Activated CD4-positive, CD25-positive, alpha-beta regulatory T cell treated with anti-CD3 and anti-CD28 coated beads, Interleukin-2, amount 50 U/mL, for 24 hours (primary cell): ENCODE measurements at places on chromosomes 12 and 14.

DNA sequence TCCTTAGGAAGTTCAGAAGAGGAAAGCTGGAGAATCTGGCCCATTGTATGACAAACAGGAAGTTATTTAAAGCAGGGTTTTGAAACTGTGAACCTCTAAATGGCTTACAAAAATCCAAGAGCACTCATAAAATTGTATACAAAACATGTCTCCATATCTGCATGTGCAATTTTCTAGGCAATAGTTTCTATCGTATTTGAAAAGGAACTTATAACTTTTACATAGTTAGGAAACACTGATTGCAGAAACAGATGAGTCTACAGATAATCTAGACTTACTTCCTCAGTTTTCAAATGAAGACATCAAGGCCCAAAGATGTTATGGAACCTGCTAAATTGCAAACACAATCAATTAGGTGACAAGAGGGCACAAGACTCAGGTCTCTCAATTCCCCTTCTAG lies 53.3 kb upstream of the ETV6 start:
- no peak for ATAC-seq

DNA sequence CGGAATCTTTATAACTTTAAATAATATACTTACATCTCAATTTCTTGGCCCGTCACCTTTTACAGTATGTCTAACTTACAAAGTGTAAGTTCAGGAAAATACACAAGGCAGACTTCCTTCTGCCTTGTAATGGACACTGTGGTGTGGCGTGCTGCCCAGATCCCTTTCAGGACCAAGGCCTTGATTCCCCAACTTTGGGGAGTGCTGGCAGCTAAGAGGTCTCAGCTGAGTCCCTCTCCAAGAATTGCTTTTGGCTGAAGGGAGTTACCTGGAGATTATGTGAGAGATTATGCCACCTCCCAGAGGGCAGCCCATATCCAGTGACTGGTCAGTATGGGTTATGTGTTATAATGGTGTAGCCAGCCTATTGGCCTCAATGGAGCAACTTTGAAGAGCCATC lies 21.2 kb upstream of the BATF start:
- no peak for ATAC-seq

- ATAC-seq: no peak
Measured at GRCh38 chr12:57803319-57803893, 15.1 kb downstream of the AVIL start.

- ATAC-seq: no peak
Measured at GRCh38 chr12:130936561-130936960, 17.1 kb upstream of the ADGRD1 start.

- no peak for ATAC-seq
Measured at GRCh38 chr12:126926023-126926594, 1340.9 kb upstream of the TMEM132C start.

- no peak for ATAC-seq
Measured at GRCh38 chr12:28711421-28711820, 437.7 kb upstream of the FAR2 start.

DNA sequence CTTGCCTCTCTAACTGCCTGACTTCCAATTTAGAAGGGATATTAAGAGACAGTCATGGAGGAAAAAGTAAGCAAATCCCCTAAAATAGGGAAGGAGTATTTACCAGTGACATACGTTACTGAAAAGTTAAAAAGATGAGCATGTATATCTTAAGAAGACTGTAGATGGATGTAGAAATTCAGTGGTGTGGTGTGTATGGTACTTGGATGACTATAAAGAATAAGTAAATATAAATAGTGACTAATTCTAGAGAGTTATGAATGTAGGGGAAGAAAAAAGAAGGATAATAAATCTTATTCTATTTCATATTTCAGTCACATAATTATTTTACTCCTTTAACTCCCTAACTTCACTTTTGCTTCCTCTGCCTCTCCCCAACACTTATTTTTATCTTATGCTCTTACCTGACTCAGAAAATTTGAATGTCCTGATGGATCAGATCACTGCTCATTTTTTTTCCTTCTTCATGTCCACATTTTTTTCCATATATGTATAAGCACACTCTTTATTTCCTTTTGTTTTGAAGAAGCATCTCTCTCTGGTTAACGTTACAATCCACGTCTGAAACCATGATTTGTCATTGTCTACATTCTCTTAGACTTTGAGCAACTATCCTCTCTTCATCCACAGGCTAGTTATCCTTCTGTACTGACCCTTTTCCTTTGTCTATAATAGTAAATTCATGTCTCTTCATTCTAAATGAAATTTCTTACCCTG lies 422.7 kb upstream of the SYT1 start:
- ATAC-seq: no peak

- ATAC-seq: no peak
Measured at GRCh38 chr14:42994051-42994736, 1387.5 kb downstream of the LRFN5 start.

DNA sequence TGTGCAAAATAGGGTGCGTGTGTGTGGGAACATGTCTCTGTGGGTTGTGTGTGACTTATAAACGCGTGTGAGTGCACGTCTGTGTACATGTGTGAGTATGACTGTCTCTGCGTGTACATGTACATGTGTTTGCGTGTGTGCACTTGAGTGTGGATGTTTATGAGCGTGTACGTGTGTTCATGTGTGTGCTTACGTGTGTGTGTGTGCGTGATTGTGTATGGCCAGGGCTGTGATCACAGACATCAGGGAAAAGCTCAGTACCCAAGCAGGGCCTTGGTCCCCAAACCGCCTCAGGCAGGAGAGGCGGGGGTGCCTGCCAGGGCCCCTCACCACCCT lies 326.3 kb upstream of the DIO3 start:
- no peak for ATAC-seq

DNA sequence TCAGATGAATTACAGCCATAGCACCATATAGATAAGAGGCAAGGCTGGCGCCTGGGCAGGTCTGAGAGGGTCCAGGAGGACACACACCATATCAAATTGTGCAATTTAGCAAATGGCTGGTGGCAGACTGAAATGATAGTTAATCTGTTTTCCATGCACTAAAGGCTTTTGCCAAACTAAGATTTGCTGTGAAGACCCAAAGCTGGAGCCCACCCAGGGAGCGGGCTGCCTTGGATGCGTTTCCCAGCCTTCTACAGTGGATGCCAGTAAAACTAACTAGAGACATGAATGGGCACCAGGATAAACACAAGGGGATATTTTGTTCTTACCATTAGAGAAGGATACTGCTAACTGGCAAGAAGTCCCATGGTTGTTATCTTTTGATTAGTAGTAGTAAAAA lies 475.1 kb downstream of the DPF3 start:
- ATAC-seq: no peak

DNA sequence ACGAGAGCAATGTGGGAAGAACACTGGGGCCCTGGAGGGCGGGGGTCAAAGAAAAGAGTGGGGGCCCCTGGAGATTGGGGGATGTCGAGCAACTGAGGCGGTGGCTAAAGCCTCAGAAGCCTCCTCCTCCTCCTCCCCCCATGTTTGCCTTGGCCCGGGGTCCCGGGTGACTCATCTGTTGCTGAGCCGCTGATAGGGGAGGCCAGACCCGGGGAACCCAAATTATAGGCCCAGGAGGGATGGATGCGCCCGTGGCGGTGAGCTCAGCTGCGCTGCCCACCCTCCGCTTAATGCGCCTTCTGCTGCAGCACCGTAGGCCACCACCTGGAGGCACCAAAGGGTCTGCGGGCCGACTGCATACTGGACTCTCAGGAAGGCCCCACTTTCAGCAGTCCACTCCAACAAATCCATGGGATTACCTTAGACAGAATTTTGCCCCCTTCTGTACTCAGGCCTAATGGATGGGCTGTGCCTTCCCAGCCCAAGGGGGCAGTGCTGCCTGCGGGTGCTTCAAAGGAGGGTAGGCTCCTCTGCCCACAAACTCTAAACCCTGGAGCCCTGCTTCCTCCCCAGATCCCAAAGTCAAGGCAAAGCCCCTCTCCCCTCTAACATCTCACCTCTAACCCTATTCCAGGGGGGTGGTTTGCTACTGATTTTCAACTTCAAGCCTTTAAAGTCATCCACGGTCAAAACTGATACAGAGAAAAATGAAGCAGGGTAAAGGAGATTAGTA lies 2.6 kb upstream of the WNT10B start:
- ATAC-seq: no peak

DNA sequence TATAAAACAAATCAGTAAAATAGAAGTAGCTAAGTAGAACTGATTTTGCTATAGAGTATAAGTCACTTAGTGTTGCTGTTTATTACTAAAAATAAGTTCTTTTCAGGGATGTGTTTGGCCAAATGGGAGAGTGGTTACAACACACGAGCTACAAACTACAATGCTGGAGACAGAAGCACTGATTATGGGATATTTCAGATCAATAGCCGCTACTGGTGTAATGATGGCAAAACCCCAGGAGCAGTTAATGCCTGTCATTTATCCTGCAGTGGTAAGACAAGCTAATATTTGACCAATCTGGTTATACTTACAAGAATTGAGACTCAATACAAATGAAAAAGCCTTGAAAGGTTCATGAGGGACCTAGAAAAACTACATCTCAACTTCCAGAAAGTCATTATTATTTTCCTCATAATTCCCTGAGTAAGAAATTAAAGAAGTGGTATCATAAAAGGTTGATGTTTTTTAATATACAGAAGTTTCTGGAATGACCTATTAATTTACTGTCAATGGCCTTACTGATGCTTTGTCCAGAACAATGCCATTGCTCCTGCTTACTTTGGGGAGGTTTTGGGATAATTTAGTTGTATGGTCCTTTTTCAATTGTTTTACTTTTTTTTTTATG lies 1.9 kb downstream of the LYZ start:
- no peak for ATAC-seq

GRCh38 chr14:80323038-80323665 lies 111.8 kb upstream of the DIO2 start:
- ATAC-seq: no peak

DNA sequence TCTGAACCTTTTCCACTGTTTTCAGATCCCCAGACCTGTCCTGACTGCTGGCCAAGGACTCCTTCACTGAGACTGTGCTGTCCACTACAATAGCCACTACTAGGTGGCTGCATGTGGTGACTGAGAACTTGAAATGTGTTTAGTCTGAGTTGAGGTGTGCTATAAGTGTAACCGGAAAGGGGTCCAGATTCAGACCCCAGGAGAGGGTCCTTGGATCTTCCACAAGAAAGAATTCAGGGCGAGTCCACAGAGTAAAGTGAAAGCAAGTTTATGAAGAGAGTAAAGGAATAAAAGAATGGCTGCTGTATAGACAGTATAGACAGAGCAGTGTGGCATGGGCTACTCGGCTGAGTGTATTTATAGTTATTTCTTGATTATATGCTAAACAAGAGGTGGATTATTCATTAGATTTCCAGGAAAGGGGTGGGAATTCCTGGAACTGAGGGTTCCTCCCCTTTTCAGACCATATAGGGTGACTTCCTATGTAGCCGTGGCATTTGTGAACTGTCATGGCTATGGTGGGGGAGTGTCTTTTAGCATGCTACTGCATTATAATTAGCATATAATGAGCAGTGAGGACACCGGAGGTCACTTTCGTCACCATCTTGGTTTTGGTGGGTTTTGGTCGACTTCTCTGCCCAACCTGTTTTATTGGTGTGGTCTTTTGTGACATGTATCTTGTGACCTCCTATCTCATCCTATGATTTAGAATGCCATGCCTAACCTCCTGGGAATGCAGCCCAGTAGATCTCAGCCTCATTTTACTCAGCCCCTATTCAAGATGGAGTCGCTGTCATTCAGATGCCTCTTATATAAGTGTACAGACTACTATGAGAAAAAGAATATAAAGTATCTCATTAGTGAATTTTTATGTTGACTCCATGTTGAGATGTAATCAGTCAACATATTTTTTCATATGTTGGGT lies 70.0 kb upstream of the SRSF5 start:
- ATAC-seq: peak; percentile 83

GRCh38 chr14:100709289-100710284 lies 17.1 kb upstream of the DLK1 start:
- ATAC-seq: no peak

DNA sequence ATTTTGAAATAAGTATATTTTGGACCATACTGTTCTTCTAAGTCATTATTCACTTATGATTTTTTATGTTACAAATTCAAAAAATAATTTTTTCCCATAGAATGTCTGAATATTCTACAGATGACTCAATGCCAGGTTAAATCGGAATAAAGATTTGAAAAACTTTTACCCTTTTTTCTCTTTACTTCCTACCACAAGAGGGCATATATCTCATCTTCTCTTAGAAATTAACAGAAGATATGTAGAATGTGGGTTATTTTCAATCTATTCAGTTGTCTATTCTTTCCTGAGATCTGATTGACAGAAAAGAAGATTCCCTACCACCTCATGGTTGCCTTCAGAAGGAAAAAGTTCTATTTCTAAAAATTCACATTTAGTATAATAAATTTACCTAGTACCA lies 53.0 kb upstream of the KITLG start:
- no peak for ATAC-seq

- ATAC-seq: no peak
Measured at GRCh38 chr12:93848523-93849101, 171.4 kb downstream of the CRADD start.

DNA sequence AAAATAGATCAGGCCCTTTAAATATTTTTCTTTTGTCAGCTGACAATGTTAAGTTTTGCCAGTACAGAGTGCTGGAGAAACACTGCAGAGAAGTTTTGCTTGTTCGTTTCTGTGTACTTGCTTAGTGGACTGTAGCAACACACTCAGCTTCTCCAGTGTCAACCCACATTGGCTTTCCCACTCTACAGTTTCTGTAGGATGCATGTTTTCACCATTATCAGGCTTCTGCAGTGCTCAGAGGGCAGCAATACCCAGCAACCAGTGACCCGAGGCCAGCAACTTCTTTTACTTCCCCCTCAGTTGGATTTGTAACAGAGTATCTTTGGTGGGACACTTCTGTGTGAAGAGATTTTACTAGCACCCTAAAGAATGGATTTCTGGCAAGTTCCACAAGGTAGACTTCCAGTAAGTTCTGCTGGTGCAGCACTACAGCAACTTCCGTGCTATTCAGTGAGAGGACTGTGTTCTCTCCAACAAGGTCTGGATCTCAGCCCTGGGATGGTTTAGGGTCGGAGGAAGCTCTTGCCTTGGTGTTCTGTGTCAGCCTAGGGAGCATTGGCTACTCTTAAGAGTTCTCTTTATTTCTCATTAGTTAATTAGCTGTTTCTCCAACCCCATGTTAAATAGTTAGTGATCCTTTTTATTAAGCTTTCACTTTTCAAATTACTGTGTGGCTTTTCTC lies 70.4 kb downstream of the FUT8 start:
- ATAC-seq: no peak

- peak; percentile 61 for ATAC-seq
Measured at GRCh38 chr14:106442857-106443256, 916.5 kb downstream of the TMEM121 start.

- no peak for ATAC-seq
Measured at GRCh38 chr14:55381561-55381960, 30.1 kb downstream of the ATG14 start.

DNA sequence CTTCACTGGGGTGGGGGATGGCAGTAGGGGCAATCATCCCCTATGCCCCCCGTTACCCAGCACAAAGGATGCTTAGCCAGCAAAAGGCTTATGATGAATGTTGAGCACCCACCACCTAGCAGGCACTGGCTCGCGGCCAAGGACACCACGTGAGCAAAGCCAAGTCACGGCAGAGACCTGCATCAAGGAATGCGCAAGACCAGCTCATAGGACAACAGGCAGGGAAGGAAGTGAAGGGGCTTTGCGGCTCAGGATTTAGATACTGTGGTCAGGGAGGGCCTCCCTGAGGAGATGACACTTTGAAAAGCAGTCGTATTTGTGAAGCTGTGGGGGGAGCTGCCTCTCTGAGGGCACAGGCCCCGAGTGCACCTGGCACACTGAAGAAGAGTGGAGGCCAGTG lies 32.8 kb downstream of the SH2B3 start:
- ATAC-seq: no peak

GRCh38 chr12:57127101-57127725 lies 1.1 kb upstream of the LRP1 start:
- ATAC-seq: no peak
